ENCODE measurements at places on chromosomes 4 and X. TPM values are rescaled to one million over a fixed set of nuclear protein-coding genes. Genes with fewer than 3 reads are reported as not detected.

Gene ARMCX1
- total RNA-seq: 31.8 TPM

Gene UGT2A1
- total RNA-seq: not detected

Gene SLC49A3
- total RNA-seq: 14.0 TPM

Gene SPATA4
- total RNA-seq: 0.27 TPM

Gene GABRQ
- total RNA-seq: not detected

Gene TBX22
- total RNA-seq: 0.29 TPM

Gene LEF1
- 1.3 TPM for total RNA-seq

Gene NOCT
- 13.5 TPM for total RNA-seq

Gene DUX4
- total RNA-seq: not detected

Gene PRKX
- 6.2 TPM for total RNA-seq

Gene ACOT9
- total RNA-seq: 50.6 TPM

Gene TMEM271
- not detected for total RNA-seq

Gene FAM241A
- total RNA-seq: 5.0 TPM

Gene PROM1
- 5.5 TPM for total RNA-seq

Gene RPGR
- total RNA-seq: 5.9 TPM

- DNase-seq: no peak
These were observed 92.4 kb downstream of the PPP2R2C start for GRCh38 chr4:6379767-6380745.

DNA sequence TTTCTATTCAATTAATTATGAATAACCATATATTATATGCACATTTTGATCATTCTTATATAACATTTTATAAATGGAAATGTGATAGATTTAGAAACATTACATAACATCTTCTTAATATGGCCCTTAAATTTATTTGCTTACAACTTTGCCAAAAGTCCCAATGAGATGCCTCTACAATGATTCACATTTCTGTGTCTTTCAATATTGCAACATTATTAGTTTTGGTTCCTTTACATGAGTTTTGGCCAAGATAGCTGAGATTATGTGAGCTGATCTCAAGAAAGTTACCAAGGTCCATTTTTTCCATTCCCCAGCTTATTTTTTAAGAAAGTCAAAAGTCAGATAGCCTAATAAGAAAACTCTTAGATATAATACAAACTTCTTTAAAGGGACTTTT lies 361.2 kb downstream of the PCDH7 start:
- DNase-seq: no peak

- DNase-seq: no peak
These were observed 66.9 kb upstream of the GRID2 start for GRCh38 chr4:92236877-92237276.

DNA sequence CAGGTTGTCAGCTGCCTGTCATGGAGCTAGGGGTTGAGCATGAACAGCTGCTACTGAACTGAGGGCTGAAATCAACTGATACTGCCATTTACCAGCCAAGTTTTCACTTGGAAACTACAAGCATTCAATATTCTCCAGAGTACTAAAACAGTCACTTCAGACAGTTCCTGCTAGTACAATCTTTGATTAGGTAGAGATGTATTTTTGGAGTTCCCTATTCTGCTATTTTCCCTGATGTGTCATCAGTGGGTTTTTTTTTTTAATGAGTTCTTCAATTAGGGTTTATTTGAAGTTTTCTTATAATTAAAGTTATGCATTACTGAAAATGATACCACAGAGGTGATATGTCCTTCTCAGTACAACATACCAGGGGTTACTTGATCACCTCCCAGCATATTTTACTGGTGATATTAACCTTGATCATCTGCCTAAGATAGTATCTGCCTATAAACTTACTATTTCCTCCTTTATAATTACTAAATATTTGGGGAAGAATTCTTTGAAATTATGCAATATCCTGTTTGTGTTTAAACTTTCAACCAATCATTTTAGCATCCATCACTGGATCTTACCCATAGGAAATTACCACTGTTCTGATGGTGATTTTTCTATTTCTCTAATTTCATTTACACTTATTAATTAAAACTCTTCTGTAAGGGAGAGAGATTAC lies 13.6 kb downstream of the PDCL2 start:
- DNase-seq: no peak

GRCh38 chrX:38652934-38653442 lies 91.6 kb downstream of the TSPAN7 start:
- no peak for DNase-seq

GRCh38 chrX:74509989-74510388 lies 88.7 kb downstream of the SLC16A2 start:
- no peak for DNase-seq

DNA sequence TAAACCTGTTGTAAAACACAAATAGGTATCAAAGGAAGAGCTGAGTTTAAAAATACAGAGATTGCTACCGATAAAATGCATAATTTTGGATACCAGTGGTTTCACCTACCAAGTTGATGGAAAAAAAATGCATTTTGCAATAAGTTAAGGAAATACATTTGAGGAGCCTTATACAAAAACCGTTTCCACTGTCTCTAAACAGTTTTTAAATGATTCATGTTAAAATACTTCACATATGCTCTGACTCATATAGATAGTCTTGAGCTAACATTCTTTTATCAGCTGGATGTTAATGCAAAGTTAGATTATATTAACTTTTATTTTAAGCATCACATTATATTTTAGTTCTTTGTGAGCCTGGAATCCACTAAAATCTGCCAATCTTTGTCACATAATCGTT lies 50.6 kb upstream of the ANKRD17 start:
- DNase-seq: no peak

- DNase-seq: no peak
These were observed 11.7 kb downstream of the CTPS2 start for GRCh38 chrX:16700734-16701133.

- DNase-seq: no peak
These were observed 1355.6 kb downstream of the FSTL5 start for GRCh38 chr4:160808174-160808573.

DNA sequence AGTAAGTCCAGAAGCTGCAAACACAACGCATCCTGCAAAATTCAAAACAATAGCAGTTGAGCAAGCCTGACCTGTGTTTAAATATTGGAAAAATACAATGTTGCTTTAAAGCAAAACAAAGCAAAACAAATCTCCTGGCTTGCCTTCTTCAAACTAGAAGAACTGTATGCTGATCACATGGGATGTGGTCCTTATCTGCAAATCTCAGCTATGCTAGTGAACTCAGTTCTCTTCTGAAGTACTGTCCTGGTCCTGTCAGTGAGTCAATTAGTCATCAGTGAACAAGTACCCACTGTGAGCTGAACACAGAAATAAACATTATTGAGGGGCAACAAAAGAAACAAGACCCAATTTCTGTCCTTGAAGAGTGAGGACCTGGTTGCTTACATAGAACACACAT lies 522.5 kb downstream of the SMARCA1 start:
- no peak for DNase-seq

- no peak for DNase-seq
These were observed 200.6 kb upstream of the GATB start for GRCh38 chr4:151961456-151961855.

DNA sequence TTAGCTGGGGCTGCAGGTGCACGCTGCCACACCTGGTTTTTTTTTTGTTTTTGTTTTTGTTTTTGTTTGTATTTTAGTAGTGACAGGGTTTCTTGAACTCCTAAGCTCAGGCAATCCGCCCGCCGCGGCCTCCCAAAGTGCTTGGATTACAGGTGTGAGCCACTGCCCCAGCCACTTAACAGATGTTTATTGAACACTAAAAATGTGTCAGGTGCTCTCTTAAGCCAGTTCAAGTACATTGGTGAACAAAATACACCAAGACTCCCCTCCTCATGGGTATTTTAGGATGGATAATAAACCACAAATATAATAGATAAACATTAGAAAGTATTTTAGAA lies 69.9 kb downstream of the TRAPPC11 start:
- DNase-seq: no peak

DNA sequence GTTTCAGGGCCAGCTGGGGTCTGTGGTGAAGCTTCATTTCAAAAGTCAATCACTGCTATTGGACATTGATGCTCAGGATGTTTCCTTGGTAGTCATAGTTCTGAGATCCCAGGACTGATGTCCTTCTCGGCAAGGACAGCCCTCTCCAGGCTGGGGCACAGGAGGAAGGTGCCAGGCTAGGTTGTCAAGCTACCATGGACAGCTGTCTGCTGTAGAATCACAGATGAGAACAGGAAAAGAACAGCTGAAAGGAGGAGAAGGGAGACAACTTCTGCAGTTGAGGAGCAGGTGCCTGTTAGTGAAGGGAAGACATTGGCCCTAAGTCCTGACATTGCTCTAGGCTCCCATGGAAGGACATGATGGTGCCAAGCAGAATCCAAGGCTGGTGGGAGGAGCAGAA lies 58.0 kb downstream of the XAGE2 start:
- DNase-seq: no peak

GRCh38 chrX:149461746-149462145 lies 43.4 kb downstream of the IDS start:
- DNase-seq: no peak

DNA sequence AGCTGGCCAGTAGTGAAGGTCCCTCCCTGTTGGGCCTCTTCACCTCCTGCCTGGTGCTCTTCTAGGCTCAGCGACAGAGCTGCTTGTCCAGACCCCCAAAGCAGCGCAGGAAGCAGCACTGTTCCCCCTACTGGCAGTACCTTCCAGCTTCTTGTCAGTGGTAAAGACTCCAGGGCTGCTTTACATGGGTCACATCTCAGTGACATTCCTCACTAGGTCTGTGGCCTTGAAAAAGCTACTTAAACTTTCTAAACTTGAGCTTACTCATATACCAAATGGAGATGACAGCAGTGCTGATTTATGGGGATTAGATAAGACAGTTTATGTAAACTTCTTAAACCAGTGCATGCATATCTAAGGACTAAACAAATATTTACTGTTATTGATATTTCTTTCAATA lies 117.3 kb downstream of the FAT4 start:
- DNase-seq: no peak

- DNase-seq: no peak
These were observed 16.7 kb downstream of the IRF2 start for GRCh38 chr4:184457535-184458249.

GRCh38 chr4:182928061-182928460 lies 10.9 kb upstream of the DCTD start:
- DNase-seq: no peak

DNA sequence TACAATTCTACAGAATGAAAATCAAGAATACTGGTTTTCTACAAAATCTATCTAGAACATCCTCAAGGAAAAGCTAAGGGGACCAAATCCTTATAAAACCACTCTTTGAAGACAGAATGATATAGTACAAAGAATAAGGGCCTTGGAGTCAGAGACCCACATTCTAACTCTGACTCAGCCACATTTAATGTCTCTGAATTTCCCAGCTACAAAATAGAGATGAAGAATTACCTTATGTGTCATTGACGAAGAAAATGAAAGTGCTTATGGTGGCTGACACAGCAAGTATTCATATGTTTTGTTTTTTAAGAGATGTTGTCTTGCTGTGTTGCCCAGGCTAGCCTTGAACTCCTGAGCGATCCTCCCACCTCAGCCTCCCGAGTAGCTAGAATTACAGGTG lies 35.9 kb upstream of the CXorf38 start:
- no peak for DNase-seq

DNA sequence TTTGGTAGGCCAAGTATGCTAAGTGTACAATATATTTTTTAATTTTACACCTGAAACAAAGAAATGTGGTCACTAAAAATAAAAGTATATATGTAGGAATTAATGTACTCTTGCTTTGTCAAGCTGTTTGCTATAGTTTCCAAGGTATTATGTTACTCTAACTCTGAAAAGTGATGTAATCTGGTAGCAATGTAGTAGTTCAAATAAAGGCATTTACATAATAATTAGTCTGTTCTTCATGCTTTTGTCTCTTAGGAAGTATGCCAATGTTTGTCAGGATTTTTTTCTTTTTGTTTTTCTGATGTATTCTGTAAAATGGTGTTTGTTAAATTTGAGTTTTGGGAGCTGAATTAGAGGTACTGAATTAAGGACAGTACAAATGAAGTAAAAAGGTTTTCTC lies 89.5 kb downstream of the PLS3 start:
- DNase-seq: no peak

- peak; percentile 75 for DNase-seq
These were observed at the start of gene TMSB15A for GRCh38 chrX:102515975-102516941. Gene TMSB15A, minus strand, starts transcription at chrX:102516739.

Data from left cardiac atrium (tissue), 4 donors.